ENCODE measurements at places on chromosomes 6 and 20. TPM values are rescaled to one million over a fixed set of nuclear protein-coding genes. Genes with fewer than 3 reads are reported as not detected.

The BTN1A1 gene
- not detected for total RNA-seq

The ATP5F1E gene
- total RNA-seq, result 29.0 TPM

The MOXD1 gene
- total RNA-seq, result 6.5 TPM

The LPIN3 gene
- 12.2 TPM for total RNA-seq

The CALHM6 gene
- total RNA-seq, result not detected

The HINT3 gene
- 47.3 TPM for total RNA-seq

The COX4I2 gene
- total RNA-seq, result not detected

The LAMA2 gene
- 121 TPM for total RNA-seq

The LAMA5 gene
- total RNA-seq, result 90.5 TPM

The WFDC12 gene
- not detected for total RNA-seq

The ERVFRD-1 gene
- total RNA-seq, result not detected

The SEL1L2 gene
- total RNA-seq, result not detected

The DDR1 gene
- total RNA-seq, result 88.6 TPM

The LTA gene
- not detected for total RNA-seq

The TMEM244 gene
- total RNA-seq, result 0.83 TPM

The COL12A1 gene
- 14.6 TPM for total RNA-seq

The SLC29A1 gene
- 244 TPM for total RNA-seq

The SEMG1 gene
- not detected for total RNA-seq

The TFAP2C gene
- total RNA-seq, result not detected

The BCAS1 gene
- 6.3 TPM for total RNA-seq
